ENCODE measurements at places on chromosomes 6 and 20. TPM values are rescaled to one million over a fixed set of nuclear protein-coding genes. Genes with fewer than 3 reads are reported as not detected.

DNA sequence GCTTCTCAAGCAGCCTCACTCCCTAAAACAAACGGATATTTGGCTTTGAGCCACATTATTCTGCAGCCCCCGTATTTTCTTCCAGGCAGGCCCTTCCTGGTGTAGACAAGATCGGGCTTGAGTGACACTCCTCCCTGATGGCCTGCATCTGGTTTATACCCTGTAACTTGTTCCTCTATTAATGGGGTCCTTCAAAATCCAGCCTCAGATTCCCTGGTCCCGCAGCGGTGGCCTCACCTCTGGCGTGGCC is 375 bp upstream of the TMEM14C start:
- DNase-seq = no peak

DNA sequence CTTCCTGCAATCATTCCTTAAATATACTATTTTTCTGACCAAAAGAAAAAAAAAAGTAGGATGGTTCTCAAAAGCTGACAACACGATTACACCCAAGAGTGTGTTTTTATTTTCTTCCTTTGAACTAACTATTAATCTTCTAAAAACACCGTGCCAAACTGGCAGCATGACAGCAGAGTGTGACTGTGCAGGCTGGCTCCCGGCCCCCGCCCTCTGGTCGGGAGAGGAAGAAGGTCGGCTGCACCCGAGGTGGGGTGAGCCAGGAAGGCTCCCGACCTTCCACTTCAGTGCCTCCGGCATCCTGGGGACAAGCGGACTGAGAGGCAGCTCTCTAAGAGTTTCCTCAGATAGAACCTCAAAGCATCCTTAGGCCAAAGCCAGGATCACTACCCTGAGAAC is 29.2 kb downstream of the SLC22A23 start:
- DNase-seq = no peak

Gene ITCH
- total RNA-seq = 52.2 TPM

GRCh38 chr6:39218868-39219567 is 10.3 kb downstream of the KCNK5 start:
- no peak for DNase-seq

GRCh38 chr20:57536771-57537724 is 12.1 kb upstream of the CTCFL start:
- DNase-seq = no peak

DNA sequence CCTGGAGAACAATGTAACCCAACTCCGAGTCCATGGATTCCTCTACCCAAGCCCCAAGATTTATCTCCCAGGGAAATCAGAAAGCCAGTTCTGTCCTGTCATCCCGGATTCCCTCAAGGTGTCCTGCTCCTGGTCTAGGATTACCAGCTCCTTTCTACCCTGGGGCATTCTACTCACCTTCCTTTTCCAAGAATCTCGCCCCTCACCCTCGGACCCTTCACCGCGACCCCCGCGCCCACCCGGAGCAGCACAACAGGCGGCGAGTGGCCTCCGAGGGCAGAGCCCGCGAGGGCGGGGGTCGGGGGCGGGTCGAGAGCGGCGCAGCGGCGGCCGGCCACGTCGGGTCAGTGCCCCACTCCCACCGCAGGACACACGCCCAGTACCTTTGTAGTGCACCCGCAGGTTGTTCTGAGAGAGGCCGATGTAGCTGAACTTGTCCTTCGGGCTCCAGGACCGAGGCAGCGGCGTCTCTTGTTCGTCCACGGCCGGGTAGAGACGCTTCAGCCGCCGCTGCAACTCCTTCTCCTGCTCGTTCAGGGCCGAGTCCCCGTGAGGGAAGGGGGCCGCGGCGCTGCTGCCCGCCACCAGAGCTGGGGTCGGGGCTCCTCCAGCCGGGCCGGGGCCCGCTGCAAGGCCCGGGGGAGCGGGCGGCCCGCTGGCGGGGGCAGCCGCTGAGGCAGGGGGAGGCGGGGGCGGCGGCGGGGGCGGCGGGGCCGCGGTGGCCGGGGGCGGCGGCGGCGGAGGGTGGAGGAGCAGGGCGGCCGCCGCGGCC is 897 bp downstream of the RANBP9 start:
- no peak for DNase-seq

Gene AARS2
- 8.5 TPM for total RNA-seq

Data from NCI-H460 (cell line).